ENCODE measurements at places on chromosomes 7 and 10. TPM values are rescaled to one million over a fixed set of nuclear protein-coding genes. Genes with fewer than 3 reads are reported as not detected.

DNA sequence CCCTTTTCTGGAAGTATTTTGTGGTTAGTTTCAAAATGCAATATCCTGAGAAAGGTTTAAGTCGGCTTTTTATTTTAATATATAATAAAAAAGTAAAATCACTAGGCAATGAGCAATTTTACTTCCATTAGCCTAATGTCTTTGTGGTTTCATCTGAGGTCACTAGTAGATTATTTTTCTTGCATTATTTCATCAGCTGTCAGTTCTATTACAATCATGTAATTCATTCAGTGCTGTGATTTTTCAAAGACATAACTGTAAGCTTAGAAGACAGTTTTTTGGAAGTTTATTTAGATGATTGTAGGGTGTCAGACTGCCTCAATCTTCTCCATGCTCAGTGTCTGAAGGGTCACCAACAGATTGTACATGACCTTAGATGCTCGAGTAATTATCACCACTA is 568.0 kb upstream of the GALNT17 start:
- no peak for DNase-seq

DNA sequence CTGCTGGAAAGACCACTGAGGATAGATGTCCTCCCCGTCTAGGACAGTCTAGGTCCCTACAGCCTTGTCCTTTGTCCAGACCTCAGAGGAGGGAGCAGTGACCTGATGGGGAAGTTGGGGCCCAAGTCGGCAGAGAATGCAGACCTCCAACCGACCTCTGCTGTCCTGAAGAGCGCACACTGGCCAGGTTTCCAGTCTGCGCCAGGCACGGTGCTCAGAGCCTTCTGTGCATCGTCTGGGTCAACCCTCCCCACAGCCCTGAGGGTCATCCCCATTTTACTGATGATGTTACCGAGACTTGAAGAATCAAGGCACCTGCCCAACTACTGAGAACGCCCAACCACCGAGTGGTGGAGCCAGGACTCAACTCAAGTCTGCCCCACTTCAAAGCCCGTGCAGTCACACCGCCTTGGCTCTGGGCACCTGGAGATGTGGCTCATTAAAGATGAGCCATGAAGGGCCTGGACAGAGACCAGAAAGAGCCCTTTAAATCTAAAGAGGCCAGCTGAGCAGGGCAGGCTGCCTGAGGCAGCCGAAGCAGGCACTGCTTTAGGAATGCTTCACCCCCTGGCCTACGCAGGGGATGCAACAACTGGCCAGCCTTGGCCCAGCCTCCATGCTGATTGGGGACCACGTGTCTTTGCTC is 4.4 kb downstream of the ITPRIP start:
- no peak for DNase-seq

GRCh38 chr10:77571490-77571889 is 66.1 kb downstream of the KCNMA1 start:
- no peak for DNase-seq

GRCh38 chr7:120407010-120407409 is 134.0 kb downstream of the KCND2 start:
- DNase-seq = no peak

DNA sequence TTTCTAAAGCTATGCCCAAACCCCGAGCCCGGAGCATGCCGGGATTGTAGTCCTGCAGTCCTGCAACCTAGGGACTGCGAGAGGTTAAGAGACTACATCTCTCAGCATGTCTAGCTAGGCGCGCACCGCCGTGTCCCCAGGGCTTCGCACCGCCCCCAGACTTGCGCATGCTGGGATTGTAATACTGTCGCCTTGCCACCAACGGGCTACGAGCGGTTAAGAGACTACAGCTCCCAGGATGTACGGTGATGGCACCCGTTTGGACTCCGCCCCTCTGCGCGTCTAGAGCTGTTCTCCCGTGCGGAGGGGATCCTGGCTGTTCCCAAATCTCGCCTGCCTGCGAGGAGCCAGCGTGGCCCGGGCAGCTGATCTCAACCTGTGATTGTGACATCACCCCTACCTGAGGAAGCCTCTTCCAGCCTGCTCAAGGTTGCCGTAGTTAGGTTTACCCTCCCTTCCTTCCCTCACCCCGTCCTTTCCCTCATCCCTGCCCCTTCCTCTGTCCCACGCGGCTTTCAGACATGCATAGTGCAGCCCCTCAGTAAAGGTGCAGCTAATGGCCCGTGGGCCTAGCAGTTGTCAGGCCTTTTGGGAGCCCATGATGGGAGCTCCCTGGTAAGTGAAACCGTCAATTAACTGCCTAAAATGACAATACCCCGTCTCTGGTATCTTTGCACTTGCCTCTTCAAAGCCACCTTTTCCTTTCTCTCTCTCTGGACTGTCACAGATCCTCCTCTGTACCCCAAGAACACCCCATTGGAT is 6.3 kb upstream of the ZNF736 start:
- peak; percentile 75 for DNase-seq

DNA sequence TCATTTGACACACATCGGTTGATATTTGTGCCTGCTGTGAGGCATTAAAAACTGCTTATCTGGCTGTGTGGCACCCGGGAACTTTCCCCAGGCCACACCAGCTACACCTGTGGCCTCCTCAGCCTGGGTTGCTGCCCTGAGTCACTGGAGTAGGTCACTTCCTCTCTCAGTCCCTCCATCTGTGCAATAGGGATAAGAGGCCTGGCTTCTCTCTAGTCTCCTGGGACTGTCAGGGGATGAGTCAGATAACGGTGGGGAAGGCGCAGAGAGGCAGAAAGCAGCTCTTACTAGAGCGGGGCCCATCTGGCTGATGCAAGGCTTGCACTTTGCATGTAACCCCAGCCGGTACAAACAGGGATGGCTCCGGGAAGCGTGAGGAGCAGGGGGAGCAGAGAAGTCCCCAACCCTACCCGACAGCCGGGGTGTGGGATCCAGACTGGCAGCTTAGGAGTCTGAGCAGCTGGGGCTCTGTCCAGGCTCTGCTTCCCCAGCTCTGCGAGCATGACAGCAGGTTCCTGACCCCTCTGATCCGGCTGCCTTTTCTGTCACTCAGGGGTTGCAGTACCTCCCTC is 34.0 kb downstream of the DNAJB12 start:
- peak; percentile 95 for DNase-seq

DNA sequence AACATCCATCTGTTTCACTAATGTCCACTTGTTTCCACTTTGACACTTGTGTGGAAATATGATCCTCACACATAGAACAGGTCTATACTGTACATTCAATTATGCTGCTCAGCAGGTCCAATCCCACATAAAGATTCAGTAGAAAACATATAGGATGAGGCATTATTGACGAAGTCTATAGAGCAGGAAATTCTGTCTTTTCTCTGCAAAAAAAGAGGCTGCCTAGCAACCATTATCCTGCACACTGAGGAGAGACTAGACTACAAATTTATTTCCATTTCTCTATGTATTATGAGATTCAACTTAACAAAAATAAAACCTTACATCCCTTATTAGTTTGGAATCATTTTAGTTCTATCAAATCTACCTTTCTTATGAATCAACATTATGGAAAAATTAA is 204.6 kb upstream of the POM121L12 start:
- no peak for DNase-seq

DNA sequence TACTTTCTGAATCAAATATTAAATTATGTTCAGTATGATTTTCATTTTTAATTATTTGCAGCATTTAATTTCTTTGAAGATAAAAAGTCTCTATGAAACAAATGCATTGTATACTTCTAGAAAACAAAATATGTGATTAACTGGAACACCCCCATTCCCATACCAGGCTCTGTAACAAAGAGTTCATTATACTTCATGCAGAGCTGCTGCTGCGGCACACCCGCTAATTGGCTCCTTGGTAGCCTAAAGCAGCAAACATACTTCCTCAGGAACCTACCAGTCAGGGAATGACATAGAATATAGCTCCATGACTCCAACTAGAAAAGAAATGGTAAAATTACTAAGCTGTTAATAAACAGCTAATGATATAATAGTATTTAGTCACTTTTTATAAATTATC is 19.3 kb downstream of the RAB11FIP2 start:
- no peak for DNase-seq

DNA sequence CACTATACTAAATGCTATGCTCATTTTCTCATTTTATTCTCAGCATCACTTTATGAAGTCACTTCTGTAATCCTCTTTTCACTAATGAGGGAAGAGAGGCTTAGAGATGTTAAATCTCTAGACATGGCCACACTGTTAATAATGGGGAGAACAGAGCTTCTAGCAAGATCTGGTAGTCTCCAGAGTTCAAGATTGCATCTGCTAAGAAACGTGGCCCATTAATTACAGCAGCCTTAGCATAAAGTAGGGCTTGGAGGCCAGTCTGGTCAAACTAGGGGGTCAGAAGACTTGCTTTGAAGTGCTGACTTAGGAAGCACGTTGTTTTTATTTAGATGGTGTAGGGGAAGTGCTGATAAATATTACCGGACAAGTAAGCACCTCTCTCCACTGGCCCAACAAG is 29.3 kb downstream of the ARL4A start:
- no peak for DNase-seq

GRCh38 chr7:47651355-47652317 is 69.7 kb upstream of the TNS3 start:
- DNase-seq = peak; percentile 99

DNA sequence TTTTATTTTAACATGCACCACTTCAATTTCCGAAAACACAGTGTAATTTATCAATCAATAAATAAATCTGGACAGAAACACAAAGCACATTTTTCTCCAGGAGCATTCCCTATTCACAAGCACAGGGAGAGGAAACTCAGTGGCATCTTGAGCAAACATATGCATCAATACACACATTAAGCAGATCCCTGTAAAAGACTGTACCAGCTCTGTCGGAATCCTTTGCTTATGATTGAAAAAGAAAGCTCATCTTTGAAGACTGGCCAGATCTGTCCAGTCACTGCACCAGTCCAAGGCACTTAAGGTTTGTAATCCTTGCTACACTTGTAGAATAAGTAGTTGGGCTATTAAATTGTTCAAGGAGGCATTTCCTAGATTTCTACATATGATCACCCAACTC is 343.9 kb downstream of the BMPER start:
- no peak for DNase-seq

GRCh38 chr10:69636626-69637605 is 6.9 kb downstream of the FAM241B start:
- DNase-seq = no peak

- no peak for DNase-seq
Observed at GRCh38 chr7:38432080-38432479, 158.6 kb upstream of the TARP start.

DNA sequence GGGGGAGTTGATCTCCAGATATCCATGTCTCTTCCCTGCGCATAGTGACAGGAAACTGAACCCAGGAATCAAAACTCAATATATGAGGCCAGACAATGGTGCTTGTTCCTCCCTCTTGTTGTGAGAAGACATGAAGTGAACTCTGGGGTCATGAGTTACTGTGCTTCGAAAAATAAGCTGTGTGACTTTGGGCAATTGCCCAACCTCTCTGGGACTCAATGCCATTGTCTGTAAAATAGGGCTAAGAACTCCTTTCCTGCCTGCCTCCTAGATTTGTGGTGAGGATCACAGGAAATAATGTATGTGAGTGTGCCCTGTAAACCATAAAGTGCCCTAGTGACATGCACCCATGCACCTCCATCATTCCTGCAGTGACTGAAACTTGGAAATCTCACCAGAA is 48.4 kb downstream of the SYPL1 start:
- no peak for DNase-seq

DNA sequence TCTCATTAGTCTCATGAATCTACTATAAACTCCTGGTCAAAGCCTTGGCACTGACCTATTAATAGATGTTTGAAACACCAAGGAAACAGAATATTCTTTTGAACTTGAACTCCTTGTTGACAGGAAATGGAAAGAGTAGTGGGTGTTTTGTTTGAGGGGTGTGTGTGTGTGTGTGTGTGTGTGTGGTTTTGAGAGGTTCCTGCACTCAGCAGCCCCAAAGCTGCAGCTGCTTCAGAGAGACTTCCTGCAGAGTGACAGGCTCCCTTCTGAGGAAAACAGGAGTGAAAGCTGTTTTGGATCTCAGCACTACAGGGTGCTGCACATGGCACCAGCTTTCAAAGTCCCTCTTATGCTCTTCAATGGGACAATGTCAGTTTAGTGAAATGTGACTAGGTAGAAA is 546.5 kb upstream of the STEAP1 start:
- no peak for DNase-seq

DNA sequence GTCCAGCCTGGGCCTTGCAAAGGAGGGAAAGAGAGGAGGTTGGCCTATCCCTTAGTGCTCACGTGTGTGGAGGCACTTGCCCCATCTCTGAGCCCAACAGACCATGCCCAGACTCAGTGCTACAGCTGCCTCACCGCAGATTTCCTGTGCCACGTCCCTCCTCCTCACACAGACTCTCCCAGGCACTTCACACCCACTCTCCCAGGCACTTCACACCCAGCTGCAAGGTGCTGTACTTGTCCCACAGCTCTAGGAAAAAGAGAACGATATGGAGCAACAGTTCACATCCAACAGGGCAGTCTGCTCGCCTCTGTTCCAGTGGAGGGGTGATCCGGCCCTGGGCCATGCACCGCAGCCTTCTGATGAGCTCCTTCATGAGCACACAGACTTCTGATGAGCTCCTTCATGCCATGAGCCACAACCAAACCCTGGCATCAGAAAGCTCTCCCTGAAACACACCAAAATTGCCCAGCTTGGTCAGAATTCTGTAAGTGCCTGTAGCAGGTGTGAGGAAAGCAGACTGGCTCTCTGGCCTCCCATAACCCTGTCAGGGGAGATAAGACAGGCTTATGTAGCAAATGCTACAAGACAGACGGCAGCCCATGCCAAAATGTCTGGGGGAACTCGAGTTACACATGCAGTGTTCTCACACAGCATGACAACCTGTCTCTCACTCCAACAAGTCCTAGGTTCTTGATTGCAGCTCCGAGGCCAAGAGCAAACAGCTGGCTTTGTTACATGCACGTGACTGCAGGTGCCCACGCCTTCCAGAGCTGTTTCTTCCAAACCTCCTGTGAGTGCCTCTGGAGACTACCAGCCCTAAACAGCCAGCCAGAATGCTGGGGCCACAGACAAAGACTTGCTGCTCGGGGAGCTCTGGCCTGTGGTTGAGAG is 348.5 kb downstream of the GRID1 start:
- DNase-seq = no peak

GRCh38 chr10:74917481-74918077 is 91.2 kb downstream of the KAT6B start:
- peak; percentile 90 for DNase-seq

- no peak for DNase-seq
Observed at GRCh38 chr7:124686543-124687171, 78.9 kb downstream of the GPR37 start.

The KMT2C gene
- total RNA-seq = 59.0 TPM

The UPK3BL2 gene
- 3.3 TPM for total RNA-seq

The MET gene
- 8.2 TPM for total RNA-seq
